Pancreas (tissue), 10 donors: ENCODE measurements at places on chromosomes 16 and 17.

GRCh38 chr16:73057291-73058210 is 9.6 kb upstream of the ZFHX3 start:
- peak; percentile 59 for DNase-seq

DNA sequence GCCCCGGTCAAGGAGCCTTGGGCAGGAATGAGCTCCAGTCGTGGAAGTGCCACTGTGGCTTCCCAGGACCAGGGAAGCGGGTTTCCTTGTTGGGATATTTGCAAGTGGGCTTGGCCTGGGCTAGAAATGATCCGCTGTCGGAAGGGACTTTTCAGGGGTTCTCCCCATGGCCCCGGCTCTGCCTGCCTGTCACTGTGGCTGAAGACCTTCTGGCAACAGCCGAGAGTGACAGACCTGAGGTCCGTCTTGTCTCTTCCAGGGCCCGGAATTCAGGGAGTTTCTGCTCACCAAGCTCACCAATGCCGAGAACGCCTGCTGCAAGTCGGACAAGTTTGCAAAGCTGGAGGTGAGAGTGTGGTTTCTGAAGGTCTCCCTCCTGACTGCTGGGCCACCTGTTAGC is 57.7 kb downstream of the OR1D5 start:
- DNase-seq = no peak

DNA sequence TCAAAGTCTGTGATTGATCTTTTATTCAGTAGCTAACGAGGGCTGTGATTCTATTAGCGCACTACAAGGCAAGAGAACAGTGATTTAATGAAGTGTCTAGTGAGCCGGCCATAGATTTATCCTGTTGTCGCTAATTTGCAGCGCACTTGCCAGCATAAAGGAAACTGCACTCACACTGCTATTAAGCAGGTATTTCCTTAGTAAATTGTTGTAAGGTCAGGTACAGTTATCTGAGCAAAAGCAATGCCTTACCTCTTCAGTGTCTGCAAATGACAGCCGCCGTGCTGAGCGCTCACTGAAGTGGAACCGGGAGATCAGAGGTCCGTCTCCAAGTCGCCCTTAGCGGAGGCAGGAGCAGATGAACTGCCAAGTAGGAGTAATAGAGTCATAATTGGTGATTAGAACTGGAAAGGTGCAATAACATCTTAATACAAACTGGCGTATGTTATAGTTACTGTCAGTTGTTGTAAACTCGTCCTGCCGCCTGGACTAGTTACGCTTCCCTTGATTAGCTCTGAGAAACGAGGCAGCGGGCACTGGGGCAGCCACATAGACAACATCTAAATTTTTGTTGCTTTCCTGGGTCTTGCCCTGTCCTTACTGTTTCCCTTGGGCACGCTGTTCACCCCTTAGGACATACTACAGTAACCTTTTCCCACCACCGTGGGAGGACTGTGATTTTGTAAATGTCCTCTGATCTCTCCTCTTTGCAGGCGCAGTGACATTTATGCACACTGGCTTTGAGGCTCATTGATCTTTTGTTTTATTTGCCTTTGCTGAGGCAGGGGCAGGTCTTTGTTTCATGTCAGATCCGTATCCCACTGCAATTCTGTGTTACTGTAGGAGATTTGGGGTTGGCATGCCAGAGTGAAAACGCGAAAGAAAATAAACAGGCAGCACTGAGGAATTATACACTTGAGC is 363.1 kb downstream of the WWOX start:
- no peak for DNase-seq

DNA sequence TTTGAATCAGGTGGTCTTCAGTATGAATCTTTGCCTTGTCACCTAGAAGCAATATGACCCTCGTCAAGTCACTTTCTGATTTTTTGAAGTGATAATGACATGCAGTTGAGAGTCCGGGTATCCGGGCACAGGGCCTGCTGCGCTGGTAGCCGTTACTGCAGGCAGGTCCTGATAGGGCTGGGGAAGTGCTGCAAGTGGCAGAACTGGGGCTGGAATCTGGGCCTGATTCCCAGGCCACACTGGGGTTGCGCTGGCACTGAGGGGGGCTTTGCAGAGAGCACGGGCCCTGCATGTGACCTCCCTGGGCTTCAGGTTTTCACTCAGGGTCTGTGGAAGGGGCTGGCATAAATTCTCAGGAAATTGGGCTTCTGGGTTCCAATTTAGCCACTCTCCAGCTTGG is 3.0 kb downstream of the PPP4C start:
- no peak for DNase-seq

- peak; percentile 54 for DNase-seq
These were observed 159.6 kb upstream of the MPHOSPH6 start for GRCh38 chr16:82329504-82330192.

GRCh38 chr17:21841839-21842238 is 149.5 kb downstream of the KCNJ18 start:
- no peak for DNase-seq

DNA sequence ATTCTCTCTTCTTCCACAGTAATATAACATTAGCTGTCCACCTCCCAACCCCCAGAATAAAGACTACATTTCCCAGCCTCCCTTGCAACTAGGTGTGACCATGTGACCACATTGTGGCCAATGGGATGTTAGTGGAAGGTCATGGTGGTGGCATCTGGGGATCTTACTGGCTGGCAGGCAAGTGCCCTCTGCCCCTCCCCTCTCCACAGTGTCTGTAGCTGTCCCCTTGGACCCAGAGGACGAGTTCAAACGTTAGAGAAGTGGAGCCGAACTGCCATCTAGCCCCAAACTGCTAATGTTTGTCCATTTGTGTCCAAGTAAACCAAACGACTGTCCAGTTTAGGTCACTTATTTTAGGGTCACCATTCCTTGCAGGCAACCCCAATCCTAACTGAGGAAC is 26.6 kb upstream of the KCNG4 start:
- no peak for DNase-seq

- DNase-seq = no peak
These were observed 68.1 kb downstream of the GAS7 start for GRCh38 chr17:10130263-10130662.

DNA sequence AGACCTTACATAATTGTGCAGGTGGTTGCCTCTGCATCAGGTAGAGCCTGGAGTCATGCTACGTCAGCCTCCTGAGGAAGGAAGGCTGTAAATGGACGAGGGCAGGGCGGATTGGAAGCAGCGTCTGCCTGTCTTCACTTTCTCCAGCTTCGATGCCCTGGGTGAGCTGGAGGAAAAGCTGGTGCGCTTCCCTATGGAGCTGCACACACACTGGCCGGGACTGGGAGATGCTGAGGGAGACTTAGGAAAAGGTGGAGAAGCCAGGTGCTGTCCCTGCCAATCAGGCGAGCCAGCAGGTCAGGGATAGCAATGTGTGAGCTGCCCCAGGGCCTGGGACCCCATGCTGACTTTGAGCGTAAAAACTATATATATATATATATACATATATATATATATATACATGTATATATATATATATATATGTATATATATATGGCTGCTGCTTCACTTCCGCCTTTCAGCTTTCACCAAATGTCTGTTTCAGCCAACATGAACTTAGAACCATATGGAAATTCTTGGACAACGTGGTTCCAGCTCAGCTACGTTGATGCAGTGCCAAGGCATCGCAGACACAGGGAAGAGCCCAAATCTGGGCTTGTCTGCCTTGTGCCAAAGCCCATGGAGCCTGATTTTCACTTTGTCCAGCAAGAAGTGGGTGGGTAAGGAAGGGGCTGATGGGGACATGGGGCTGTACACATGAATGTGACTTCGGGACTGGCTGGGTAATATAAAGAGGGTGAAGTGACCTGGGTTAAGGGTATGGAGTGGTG is 71.5 kb upstream of the NKD1 start:
- DNase-seq = no peak
